Left kidney (tissue), 8 donors: ENCODE measurements at places on chromosomes 7 and 10.

DNA sequence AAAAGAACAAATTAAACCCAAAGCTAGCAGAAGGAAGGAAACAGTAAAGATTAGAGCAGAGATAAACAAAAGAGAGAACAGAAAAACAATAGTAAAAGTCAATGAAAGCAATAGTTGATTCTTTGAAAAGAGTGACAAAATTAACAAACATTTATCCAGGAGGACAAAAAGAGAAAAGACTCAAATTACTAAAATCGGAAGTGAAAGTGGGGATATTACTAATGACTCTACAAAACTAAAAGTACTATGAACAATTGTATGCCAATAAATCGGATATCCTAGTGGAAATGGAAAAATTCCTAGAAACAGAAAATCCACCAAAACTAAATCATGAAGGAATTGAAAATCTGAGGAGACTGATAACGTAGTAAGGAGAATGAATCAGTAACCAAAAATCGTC, 96.3 kb downstream of the SNX13 start:
- DNase-seq = no peak

- no peak for DNase-seq
These were observed 258.8 kb downstream of the SNX10 start for GRCh38 chr7:26550492-26550891.

DNA sequence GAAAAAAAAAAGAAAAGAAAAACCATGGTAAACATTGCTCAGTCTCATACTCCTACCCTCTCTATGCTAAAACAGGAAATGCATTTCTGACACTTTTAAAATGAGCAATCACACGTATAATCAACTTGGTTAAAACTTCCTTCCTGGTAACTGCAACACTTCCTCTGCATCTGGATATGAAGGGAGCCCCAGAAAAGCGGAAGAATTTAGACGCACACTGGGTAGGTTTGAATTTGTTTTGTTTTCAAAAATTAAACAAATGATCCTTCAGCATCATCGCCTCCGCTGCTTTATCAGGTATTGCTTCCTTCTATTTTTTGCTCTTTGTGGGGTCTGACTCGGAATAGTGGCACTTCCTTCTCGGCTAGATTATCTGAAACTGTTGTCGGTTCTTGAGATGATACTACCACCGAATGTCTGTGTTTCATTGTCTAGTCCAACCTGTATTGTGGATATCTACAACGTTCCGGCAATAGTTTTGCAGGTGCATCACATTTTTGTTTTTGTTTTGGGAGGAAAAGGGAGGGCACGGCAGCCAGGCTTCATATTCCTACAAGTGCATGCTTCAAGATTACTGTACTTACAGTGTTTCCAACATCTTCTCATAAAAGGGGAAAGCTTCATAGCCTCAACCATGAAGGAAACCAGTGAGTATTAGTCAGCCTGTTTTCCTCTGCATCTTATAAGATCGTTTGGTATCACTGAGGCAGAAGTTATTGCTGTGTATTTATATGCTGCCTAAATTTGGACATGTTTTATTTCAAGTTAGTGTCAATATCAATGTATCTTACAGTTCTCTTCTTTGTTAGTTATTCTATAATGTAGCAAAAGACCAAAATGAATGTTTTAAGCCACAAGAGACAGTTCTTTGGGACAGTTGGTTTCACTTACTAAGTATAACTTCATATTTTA, at the start of gene PIK3CG:
Gene PIK3CG, plus strand, starts transcription at position 153 of the 912 bp plus-strand sequence. CDS start 2,280 bp downstream, outside the sequence.
- no peak for DNase-seq

DNA sequence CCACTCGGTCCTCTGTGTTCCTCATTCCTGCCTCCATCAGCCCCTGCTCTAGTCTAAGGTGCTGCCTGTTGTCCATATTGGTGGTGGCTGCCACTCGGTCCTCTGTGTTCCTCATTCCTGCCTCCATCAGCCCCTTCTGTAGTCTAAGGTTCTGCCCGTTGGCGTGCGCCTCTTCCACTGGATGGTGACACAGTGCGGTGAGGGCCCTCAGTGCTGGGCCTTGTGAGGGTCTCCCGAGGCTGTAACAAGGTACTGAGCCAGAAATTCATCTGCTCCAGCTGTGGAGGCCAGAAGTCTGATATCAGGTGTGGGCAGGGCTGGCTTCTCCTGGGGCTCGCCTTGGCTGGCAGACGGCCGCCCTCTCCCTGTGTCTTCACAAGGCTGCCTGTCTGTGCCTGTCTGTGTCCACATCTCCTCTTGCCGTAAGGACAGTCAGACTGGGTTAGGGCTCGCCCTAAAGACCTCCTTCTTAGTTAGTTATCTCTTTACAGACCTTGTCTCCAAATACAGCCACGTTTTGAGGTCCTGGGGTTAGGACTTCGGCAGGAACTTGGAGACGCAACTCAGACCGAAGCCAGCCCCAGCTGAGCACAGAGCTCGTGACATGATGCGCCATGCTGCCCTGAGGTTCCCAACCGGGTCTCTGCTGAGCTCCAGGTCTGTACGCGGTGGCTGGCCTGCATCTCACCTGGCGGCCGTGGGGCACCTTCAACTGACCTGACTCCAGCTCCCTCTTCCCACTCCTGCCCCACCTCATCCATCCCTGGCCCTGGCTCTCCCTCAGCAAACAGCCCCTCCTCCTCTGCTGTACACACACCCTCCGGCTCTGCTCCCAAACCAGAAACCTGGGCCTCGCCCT, 181.4 kb upstream of the SHH start:
- DNase-seq = no peak

- DNase-seq = no peak
These were observed 99.9 kb downstream of the NSUN6 start for GRCh38 chr10:18551473-18551872.

DNA sequence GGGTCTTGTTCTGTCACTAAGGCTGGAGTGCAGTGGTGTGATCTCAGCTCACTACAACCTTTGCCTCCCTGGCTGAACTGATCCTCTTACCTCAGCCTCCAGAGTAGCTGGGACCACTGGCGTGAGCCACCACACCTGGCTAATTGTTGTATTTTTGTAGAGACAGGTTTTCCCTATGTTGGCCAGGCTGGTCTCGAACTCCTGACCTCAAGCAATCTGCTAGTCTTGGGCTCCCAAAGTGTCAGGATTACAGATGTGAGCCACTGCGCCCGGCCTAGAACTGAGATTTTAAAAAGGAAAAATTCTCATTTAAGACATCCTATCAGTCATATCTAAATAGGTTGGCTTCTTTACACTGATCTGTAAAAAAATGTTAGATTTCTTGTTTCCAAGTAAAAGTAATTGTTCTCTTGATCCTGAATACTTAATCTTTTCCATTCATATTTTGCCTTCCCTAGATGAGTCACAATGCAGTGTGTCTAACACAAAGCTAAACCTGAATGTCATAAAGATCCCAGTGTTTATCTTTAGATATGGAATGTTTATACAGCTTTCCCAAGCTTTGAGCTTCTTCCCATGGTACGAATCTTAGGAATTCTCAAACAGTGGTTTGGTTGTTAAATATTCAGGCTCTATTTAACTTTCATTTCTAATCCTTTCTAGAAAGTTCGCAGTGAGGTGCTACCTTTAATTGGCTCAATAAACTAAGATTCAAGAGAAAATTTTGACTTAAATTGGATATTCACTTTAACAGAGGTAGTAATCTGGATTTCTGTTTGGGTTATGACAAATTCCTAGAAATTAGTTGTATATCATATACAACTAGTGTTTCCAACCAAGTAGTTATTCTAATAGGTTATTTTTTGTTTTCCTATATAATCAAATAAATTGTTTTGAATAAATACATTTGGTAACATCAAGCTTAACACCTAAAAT, 12.1 kb upstream of the LAMB1 start:
- DNase-seq = no peak

DNA sequence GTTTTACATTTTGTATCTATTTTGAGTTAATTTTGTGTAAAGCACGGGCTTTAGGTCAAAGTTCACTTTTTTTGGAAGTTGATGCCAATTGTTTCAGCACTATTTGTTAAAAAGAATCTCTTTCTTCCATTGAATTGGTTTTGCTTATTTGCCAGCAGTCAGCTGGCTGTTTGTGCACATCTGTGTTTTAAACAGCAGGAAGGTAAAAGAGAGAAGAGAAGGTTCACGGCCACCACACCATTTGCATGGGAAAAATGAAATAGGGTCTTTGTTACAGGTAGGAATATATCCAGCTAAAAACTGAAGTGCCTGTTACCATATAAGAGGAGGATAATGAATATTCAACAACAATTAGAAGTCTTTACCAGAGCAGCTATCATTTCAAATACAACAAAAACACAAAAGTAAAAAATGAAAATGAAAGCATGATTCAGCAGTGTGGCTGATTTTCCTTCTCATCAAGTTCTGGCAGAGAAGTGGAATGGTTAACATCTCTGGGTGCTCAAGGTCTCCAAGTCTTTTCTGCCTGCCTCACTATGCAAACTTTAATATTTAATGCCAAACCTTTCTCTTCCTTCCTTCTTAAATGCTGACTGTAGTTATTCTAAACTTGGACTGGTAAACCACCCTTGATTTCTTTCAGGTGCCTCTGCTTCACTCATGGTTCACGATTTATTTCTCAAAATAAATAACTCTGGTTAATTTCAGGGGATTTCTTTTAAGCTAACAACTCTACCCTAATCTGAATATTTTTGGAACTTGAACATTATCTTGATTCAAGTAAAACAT, 841.5 kb downstream of the GRM8 start:
- no peak for DNase-seq

DNA sequence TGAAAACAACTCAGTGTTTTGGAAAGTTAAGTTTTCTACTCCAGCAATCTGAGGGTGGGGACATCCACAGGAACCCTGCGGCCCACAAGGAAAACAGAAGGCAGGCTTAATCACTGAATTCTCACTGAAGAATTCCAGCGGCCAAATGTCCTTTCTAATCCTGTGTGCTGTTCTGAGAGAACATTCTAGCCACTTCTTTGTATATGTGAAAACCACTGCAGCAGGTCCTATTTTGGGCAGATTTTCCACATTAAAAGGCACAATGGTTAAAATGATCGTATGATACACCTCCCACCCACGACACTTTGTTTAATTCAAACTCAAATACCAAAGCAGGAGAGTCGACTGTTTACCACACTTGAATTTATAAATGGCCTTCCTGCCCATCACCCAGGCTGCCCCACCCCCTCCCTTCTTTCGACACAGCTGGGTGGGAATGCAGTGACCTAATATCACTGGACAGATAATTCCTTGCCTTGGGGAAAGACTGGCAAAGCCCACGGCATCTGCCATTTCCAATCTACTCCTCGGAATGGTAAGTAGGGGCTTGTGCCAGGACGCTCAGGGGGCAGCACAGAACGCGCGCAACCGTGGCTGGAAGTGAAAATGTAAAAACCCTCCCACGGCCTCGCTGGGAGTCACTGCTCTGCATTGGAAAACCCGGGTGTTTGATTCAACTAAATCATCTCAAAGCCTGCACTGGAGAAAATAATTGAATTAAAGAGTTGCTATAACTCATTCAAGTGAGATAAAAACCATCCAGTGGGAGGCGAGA, 67.0 kb downstream of the CTBP2 start:
- DNase-seq = no peak

DNA sequence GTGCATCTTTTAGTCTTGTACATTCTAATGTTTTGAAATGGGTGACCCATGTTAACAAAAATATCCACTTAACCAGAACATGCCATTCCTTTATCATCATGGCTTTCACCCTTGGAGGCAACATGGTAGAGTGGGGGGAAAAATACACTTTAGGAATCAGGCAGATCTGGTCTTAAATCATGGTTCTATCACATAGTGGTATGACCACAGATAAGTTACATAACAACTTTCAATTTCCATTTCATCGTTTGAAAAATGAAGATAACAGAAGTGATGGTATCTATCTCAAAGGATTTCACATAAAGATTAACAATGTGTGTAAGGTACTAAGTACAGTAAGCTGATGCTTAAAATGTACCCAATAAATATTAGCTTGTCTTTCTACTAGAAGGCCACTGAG, 19.0 kb downstream of the TMEM168 start:
- no peak for DNase-seq

DNA sequence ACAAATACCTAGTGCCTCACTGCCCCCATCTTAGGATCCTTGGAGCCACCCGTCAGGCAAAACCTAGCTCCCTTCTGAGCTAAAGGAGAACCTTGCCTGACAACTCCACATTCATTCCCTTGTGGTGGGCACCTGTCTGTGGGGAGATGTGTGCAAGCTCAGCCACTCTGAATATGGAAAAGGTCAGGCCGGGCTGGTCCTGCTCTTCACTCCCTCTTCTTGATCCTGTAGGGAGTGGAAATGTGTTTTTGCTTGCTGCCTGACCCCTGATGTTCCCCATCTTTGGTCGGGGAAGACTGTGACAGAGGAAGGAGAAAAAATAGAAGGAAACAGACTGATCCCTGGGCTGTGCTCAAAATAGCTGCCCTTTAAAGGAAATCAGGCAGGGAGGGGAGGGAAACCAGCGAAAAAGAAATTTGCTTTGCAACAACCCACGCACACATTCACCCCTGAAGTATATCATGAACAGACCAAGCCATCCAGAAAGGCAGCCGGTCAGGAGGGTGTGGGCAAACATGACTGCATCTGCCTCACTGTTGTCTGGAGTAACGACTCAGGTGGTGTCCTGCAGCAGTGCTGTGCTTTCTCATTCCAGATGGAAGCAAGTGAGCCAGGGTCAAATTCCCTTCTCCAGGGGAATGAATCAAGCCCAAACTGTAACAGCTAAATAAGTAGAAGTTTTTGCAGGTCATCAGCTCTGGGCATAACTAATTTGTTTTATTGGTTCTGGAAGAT, 74.0 kb downstream of the SCRN1 start:
- DNase-seq = peak; percentile 33

DNA sequence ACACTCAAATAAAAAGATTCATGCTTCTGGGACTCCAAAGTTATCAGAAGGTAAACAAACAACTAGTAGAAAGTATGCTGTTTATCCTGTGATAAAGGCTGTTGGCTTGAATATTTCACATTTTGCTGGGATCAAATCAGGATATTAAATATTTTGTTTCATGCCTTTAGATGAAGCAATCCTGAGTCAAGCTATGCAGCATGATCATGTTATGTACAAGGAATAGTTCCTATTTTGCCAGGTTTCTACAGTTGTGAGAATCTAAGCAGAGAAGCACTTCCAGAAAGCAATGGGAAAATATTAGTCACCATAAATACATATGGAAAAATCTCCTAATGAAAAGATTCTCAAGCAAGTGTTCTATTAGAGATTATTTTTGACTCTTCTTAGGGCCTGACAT, 262.8 kb upstream of the PCDH15 start:
- DNase-seq = no peak

DNA sequence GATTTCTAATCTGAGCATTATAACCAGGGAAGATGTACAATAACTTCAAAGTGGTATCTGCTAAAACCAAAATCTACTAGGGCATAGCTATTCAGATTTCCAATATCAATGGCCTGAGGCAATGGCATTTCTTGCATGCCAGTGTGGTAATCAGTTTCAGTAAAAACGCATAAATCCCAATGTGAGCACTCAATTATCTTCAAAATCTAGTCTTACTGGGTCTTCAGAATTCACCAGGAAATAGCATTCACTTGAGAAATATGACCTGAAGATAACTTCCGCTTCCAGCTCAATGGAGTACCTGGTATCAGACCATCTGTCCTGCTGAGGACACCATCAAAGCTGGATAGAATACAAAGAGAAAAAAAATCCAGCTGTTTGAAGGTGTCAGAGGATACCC, 72.4 kb downstream of the TRIL start:
- no peak for DNase-seq
